Mucosa of descending colon (tissue), 3 donors: ENCODE measurements at places on chromosomes 5 and 9. TPM values are rescaled to one million over a fixed set of nuclear protein-coding genes. Genes with fewer than 3 reads are reported as not detected.

Gene CEL
- 1.6 TPM for total RNA-seq

Gene TEK
- total RNA-seq: 7.2 TPM

Gene HNRNPK
- total RNA-seq: 461 TPM

Gene FOXD4L5
- 0.29 TPM for total RNA-seq

Gene IL9
- not detected for total RNA-seq

Gene C5orf63
- total RNA-seq: 13.7 TPM

Gene GABRA1
- total RNA-seq: not detected

Gene CDH12
- not detected for total RNA-seq

Gene CYSRT1
- not detected for total RNA-seq

Gene CCNI2
- 12.3 TPM for total RNA-seq
